CD4-positive, alpha-beta T cell treated with Interleukin-21 for 1 hour (primary cell): ENCODE measurements at places on chromosomes 4 and X.

DNA sequence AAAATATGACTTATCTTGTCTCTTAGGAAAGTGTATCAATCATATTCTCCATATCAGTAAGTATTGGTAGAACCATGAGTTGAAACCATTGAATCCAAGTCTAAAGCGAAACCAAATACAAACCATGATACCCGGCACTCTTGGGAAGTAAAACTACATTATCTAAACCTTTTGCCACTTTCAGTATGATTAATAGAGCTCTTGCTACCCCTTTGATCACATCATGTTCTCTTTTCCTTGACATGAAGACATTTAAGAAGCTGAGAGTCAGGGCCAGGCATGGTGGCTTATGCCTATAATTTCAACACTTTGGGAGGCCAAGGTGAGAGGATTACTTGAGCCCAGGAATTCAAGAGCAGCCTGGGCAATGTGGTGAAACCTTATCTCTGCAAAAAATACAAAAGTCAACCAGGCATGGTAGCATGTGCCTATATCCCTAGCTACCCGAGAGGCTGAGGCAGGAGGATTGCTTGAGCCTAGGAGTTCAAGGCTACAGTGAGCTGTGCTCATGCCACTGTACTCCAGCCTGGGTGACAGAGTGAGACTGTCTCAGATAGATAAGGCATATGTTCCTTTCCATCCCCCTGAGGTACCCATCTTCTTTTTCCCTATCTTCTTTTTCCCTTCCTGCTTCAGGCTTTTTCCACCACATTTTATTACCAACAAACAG lies 45.4 kb downstream of the CEP135 start:
- DNase-seq = no peak

- no peak for DNase-seq
These were observed 319.1 kb upstream of the RPS6KA3 start for GRCh38 chrX:20585782-20586181.

GRCh38 chr4:55725057-55725456 lies 89.0 kb upstream of the NMU start:
- no peak for DNase-seq

- no peak for DNase-seq
These were observed 157.0 kb downstream of the PCDH18 start for GRCh38 chr4:137375111-137375850.

DNA sequence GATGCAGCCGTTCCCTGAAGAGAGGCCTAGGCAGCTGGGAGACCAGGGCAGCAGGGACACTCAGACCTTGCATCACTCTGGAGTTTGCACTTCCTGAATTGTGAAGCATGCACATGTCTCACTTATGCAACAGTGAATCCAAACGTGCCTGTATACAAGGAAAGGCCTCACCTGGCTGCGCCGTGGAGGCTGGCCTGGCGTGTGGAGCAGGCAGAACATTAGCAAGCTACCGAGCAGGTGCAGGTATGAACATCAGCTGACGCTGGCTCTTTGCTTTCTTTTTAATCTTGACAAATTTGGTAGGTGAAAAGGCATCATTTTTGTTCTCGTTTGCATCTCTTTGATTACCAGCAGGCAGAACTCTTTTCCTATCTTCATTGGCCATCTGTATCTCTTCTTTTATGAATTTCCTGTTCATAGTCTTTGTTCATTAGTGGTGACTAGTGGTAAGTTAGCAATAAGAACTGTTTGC lies 37.1 kb upstream of the IRAK1 start:
- DNase-seq = peak; percentile 5
